ENCODE measurements at places on chromosomes 7 and 10.

GRCh38 chr7:28490831-28491230 is 78.5 kb downstream of the CREB5 start:
- no peak for ATAC-seq

DNA sequence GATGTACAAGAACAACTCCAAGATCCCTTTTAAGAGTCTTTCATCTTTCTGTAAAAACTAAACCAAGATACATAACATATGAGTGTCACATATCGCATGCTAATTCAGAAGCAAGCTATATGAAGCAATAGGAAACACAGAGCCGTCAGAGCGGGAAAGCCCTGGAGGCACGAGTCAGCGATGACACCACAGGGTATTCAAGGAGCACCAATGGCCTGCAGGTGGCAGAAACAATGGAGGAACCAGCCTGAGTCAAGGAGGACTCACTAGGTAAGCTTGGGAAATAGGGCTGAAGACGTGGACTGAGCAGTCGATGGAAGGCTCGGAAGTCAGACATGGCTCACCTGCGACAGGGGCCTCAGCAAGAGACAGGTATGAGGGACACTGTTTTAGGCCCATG is 214.4 kb downstream of the FAM107B start:
- peak; percentile 40 for ATAC-seq

DNA sequence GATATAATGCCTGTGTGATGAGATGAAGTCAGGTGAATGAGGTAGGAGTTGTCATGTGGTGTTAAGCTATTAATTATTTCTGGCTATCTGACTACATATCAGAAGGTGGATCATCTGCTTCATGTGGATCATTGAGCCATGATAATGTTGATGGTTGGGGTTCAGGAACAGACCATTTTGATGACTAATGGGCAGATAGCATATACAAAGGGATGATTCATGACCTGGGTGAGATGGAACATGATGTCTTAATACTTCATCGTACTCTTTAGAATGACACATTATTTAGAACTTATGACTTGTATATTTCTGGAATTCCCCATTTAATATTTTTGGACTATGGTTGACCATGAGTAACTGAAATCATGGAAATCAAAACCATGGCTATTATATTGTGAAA is 155.1 kb downstream of the OR13A1 start:
- no peak for ATAC-seq

DNA sequence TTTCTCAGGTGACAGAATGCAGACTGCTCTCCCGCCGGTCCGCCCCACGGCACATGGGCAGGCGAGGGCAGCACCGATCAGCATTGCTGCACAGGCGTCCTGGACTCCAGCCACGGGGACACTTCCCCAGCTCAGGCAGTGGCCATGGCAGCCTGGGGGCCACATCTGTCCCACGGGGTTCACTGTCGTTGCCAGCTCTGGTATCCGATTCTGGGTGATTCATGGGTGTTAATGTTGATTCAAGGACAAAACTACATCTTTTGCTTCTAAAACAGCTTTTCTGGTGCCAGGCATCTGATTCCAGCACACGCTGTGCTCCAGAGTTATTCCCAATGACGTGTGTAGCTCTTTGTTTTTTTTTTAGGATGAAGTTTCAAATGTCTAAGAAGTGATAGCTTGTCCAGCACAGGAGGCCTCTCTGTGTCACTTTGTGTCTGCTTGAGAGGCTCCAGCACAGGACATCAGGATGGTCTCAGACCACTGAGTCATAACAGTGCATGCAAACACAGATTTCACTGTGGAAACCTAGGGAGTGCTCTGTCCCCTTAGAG is 218.0 kb downstream of the WDR37 start:
- no peak for ATAC-seq

DNA sequence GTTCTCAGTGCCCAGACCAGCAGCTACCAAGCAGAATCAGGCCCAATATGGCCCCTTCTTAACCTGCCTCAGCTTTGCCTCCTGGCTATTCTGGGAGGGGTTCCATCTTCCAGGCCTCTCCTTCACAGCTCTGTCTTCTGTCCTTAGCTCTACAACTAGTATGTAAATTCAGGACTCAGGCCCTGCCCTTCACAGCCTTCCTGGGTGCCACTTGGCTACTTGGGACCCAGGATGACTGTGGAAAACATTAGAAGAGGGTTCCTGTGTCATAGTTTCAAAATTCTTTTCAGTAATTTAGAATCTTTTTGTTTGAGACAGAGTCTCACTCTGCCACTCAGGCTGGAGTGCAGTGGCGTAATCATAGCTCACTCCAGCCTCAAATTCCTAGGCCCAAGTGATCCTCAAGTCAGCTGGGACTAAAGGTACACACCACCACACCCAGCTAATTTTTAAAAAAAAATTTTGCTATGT is 33.2 kb upstream of the PAPSS2 start:
- ATAC-seq: no peak

DNA sequence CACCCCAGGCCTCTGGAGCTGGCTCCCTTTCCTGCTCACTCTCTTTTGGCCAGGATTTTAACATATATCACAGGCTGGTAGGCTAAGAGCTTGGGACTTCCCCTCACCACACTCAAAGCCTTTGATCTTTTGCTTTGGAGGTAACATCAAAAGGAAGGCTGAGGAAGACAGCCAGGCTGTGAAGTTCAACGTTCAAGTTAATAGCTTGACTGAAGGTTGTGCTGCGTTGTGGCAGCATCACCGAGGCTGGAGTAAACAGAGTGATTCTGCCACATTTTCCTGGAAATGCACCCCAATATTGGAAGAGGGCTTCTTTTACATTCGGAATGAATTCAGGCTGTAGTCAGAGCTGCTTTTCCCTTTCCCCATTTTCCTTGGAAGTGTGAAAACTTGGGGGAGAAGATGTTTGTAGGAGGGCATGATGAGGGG is 57.3 kb downstream of the TCF7L2 start:
- ATAC-seq: no peak

GRCh38 chr10:76645341-76645740 is 992.3 kb downstream of the KCNMA1 start:
- no peak for ATAC-seq

- ATAC-seq: no peak
Observed at GRCh38 chr10:89074120-89074519, 83.5 kb downstream of the FAS start.

- no peak for ATAC-seq
Observed at GRCh38 chr10:104937567-104937966, 296.5 kb downstream of the SORCS3 start.

DNA sequence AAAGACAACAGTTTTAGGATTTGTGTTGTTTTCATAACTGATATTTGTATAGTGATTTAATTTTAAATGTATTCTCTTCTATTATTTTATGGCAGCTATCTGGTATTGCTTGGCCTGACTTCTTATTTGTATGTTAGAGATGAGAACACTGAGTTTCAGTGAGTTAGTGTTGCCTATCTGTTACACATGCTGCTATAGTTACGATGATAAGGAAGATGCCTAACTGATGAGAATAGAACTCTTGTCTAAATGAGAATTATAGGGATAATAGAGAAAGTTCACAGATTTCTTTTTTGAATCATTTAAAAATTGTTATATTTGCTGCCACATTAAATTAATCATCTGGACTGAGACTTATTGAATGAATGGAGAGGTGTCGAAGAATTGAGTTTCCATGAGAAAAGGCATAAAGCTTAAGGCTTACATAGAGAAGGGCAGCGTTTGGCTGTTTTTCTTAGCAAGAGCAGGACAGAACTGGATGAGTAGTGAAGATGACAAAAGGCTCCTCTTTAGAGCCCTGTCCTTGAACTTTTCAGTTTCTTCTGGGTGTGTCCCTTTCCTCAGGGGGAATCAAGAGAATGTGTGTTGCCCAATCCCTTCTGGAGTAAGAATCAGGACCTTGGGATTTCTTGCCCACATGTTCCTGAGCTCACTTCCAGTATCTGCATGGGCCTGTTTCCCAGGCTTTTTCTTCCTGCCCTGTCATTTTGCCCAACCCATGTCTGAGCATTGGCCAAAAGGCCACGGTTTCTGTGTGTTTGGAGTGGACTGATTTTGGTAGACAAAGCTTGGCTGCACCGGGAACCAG is 195.6 kb upstream of the CSTF2T start:
- no peak for ATAC-seq

DNA sequence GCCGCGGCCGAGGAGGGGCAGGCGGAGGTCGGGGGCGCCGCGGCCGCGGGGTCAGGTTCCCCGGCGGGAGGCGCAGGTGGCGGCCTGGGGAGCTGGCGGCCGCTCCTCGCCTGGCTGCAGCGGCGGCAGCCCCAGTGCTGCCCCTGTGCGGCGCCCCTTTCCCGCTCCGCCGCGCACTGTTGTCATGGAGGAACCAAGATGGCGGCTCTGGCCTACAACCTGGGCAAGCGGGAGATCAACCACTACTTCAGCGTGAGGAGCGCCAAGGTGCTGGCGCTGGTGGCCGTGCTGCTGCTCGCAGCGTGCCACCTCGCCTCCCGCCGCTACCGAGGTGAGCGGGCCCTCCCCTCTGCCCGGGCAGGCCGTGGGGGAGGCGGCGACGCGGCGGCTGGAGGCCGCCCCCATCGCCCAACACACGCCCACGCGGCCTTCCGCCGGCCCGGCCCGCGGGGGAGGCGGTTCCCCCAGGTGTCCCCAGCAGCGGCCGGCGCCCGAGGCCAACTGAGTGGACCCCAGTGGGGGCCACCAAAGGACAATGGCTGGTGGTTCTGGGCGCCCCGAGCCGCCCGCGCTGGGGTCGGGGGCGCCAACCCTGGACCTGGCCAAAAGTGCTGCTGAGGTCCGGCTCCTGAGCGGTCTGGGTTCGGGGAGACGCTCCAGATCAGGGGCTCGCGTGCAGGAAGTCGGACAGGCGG is 425 bp downstream of the CASD1 start:
- ATAC-seq: peak; percentile 90

DNA sequence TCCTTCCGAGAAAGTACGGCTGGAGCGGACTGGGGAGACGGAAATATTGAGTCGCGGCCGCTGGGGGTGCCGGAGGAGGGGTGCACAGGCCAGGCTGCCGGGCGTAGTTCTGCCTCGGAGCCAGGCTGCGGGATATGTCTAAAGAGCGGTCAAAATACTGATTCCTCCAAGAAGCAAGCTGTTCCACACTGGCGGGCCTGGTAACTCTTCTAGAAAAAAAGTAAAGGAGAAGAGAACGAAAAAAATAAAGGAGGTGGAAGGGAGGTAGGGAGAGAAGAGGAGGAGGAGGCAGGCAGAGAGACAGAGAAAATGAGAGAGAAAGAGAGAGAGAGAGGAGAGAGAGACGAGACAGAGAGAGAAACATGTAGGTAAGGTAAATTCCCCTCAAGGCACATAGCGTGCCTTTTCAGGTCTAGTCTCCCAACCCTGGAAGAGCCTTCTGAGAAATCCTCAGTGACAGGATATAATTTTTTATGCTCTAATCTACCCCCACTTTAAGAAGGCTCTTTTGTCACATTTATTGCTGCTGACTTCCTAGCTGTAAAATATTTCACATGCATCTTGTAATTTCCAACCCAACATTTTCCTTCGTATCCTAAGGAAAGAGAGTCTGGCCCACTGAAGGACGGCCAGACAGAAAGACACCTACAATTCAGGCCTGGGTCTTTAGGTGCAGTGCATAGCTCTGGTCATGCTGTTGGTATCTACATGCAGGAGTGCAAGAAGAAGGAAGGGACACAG is 5.7 kb downstream of the DLX5 start:
- no peak for ATAC-seq

DNA sequence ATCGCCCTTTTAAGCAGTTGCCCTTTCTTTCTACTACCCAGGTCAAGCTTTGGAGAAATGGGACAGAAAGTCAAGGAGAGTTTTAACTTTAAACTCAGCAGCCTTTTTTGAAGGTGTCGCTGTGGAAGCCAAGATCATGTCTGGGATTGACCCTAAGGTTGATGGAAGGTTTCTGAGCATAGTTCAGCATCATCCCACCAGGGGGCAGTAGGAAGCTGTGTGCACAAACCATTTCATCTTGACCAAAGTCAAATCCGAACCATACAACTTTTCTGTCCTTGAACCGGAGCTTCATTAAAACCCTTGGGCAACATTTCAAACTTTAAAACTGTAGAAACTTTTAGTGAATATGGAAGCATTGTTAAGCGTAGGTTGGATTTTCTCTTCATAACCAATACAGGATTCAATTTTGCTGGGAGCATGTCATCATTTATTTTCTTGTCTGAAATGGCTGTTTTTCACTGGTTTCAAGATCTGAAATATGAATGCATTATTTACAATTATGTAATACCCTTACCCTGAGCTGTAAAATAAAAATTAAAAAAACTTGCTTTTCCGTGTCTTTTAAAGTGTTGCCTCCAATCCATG is 214.4 kb upstream of the KIAA1217 start:
- no peak for ATAC-seq

DNA sequence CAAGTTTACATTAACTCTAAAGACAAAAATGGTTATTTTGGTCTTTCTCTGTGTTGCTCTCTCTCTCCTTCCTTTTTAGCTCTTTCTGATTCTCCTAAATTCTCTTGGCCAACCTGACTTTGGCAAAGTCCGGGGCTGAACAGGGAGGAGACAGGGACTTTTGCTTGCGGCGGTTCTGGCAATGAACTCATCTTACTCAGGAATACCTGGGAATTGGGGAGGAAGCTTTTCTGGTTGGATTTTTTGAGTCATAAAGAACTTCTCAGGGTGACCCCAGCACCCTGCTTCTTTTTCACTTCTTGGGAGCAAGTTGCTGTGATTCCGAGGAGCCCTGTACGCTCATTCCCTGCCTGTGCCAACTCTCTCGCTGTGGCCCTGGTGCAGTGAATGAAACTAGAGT is 16.0 kb downstream of the GATA3 start:
- ATAC-seq: no peak

DNA sequence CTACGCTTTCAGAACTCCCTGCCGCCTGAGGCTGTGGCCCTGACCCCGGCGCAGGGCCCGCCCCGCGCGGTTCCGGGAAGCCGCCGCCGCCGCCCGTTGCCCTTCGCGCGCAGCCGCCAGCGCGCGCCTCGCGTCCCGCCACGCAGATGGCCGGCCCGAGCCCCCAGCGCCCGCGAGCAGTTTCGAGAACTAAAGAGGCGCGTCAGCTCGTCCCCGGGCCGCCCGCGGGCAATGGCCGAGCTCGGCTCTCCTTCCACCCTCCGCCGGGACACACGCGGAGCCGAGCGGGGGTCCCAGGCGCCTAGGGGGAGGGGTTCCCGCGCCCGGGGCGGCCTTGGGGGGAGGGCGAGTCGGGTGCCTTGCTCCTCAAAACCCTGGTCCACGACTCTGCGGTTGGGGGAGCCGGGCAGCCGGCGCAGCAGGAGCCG is 1.8 kb downstream of the HNRNPF start:
- peak; percentile 39 for ATAC-seq

DNA sequence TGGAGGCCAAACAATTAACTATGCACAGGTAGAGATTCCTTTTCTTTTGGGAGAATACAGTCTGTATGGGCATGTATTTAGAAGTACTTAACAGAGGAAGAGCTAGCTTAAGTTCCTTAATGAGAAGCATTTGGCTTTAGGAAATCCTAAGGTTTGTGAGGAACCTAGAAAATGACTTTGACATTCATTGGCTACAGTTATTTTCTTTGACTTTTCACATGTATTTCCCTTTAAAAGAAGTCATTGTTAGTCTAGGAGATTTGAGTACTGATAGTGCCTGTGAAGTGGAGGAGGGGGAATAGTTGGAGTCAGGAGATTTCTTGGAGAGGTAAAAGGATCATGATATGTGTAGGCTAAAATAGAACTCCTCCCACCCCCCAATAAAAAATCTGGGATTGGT is 3.6 kb downstream of the HELLS start:
- ATAC-seq: no peak

- ATAC-seq: no peak
Observed at GRCh38 chr7:22549051-22549450, 49.1 kb upstream of the STEAP1B start.

- no peak for ATAC-seq
Observed at GRCh38 chr10:28054228-28054860, 55.5 kb upstream of the ODAD2 start.
